ENCODE measurements at places on chromosomes 1 and 21.

GRCh38 chr1:239633432-239633831, 247.1 kb downstream of the CHRM3 start:
- no peak for DNase-seq

DNA sequence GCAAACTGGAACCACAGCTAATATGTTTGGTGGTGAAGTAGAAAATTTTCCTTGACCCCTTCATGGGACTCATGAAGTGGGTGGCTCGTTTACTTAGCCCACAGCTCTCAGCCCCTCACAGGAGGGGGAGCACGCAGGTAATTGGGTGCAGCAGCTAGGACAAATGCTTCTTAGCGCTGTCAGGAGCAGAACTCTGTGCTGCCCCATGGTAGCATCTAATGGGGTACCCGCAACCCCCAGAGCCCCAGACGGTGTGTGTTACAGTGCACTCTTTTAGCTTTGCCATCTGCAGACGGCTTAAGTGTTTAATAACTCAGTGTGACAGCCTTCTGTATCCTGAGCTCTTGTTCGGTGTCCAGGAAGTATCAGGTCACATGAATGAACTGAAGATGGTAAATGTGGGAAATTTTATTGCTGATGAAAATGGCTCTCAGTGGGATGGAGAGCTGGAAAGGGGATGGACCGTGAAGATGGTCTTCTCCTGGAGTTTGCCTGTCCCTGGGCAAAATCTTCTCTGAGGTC, 189.6 kb upstream of the ZRANB2 start:
- DNase-seq: no peak

GRCh38 chr21:38852278-38852677, 46.5 kb downstream of the ETS2 start:
- DNase-seq: no peak

GRCh38 chr1:7620196-7620595, 150.9 kb upstream of the VAMP3 start:
- DNase-seq: no peak

- DNase-seq: no peak
These were observed 22.5 kb upstream of the LUZP1 start for GRCh38 chr1:23191199-23191598.

DNA sequence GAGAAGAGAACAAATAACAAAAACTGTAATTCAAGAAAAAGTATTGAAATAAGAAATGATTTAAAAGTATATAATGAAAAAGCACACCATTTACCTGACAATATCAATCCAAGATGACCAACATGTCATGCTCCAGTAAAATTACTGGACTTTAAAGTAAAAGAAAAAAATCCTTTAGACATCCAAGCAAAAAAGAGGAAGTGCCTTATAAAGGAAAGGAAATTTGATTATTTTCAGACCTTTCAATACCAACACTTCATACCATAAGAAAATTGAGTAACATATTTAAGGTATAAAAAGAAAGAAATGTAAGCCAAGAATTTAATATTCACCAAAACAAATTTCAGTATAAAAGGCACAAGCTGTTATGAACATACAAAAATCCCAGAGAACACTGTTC, 46.2 kb upstream of the SSX2IP start:
- no peak for DNase-seq

DNA sequence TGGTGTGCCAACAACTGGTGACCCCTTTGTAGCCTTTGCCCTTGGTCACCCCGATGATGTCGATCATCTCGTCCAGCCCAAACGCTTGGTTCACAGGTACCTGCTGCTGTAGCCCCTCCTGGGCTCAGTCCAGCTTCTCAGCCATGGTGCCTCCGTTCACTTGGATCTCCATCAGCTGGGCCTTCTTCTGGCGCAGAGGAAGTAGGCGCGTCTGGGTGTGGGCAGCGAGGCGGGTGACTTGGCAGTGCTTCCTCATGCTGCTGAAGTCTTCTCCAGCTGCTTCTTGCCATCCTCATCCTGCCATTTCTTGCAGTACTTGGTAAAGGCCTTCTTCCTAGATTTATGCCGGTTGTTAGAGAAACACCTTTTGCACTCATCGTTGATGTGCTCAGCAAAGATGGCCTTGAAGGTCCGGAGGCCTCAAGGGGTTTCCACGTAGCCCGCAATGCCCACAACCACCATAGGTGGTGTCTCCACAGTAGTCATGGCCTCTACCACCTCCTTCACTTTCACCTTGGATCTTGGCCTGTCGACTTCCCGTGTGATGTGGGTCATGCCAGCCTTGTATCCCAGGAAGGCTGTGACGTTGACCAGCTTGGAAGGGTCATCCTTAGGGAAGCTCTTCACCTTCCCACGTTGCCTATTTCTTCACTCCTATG, 13.0 kb downstream of the DOP1B start:
- DNase-seq: no peak

- no peak for DNase-seq
These were observed 230.3 kb downstream of the DISC1 start for GRCh38 chr1:231856894-231857293.

GRCh38 chr1:87367549-87367948, 38.9 kb downstream of the LMO4 start:
- no peak for DNase-seq

DNA sequence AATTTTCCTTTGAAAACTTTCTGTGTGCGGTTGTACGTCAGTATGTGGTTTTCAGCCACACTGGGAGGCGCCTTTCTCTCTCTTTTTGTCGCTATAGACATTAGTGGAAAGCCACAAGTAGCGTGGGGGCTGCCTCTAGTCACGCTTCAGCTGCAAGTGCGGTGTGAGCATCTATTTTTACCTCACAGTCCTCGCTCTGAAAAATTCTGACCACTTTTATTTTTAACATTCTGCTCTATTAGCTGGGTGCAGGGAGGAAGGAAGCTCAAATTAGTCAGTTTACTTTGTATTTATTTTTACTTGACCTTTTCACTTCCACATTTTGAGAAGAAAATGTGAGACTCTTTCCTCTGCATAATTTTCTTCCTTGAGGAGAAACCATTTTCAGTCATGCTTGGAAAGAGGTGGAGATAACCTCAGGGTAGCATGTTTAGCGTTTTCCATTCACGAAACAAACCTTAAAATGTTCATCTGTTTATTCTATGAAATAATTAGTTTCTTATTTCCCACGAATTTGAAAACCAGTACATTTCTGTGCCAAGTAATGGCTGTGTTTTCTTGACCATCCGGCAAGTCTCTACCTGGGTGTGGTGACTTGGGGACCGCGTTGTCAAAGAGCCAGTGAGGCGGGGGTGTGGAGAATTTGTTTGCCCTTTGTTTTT, 35.6 kb downstream of the ADARB1 start:
- peak; percentile 54 for DNase-seq

DNA sequence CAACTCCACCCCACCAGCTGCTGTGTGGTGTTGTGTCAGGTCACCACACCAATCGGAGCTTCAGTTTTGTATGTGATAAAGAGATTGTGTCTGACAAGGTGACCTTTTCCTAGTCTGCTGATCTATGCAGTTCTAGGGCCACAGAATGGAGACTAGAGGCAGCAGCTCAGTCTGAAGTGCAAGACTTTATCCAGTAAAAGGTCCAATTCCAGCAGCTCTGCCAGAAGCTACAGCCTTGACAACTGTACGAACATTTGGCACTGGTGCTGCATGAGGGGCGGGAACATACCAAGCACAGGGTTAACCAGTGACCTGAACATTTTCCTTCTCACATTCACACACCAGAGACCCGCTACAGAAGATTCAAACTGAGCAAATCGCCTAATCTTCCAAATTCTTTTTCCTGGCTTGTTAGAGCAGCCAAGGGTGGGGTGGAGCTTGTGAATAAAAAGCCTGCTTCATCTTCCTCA, 9.3 kb downstream of the FMO1 start:
- DNase-seq: no peak

GRCh38 chr21:38402291-38402690, 96.0 kb downstream of the ERG start:
- DNase-seq: no peak

DNA sequence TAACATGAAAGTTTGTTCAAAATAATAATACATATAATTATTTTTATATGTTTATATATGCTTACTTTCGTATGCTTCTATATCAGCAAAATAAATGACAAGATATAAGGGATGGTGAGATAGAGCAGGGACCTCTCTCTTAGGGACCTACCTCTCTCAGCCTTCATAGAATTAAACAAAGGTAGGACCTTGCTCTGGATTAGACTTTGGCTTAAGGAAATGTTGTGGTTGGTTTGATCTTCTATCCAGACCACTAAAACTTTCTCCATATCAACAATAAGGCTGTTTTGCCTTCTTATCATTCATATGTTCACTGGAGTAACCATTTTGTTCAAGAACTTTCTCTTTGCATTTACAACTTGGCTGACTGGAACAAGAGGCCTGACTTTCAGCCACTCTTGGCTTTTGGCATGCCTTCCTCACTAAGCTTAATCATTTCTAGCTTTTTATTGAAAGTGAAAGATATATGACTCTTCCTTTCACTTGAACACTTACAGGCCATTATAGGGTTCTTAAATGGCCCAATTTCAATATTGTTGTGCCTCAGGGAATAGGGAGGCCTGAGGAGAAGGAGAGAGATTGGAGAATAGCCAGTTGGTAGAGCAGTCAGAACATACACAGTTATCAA, 14.4 kb downstream of the FRRS1 start:
- DNase-seq: no peak
